H1 (cell line): ENCODE measurements at places on chromosomes 6 and 20. TPM values are rescaled to one million over a fixed set of nuclear protein-coding genes. Genes with fewer than 3 reads are reported as not detected.

The MCHR2 gene
- total RNA-seq = not detected in 2 replicates

The PGM3 gene
- total RNA-seq = 55.2 and 60.5 TPM in 2 replicates

The GNRH2 gene
- total RNA-seq = 0.61 and 0.82 TPM in 2 replicates

The MAP3K5 gene
- 2.4 and 2.6 TPM in 2 replicates for total RNA-seq

The THEMIS gene
- total RNA-seq = not detected in 2 replicates

The CASS4 gene
- total RNA-seq = not detected in 2 replicates

The CLVS2 gene
- total RNA-seq = 0.67 and 0.73 TPM in 2 replicates

The ZC2HC1B gene
- total RNA-seq = not detected in 2 replicates

The SOX4 gene
- 162 and 169 TPM in 2 replicates for total RNA-seq

The ZNF133 gene
- 12.1 and 14.3 TPM in 2 replicates for total RNA-seq

The CALHM6 gene
- 0.93 and 1.1 TPM in 2 replicates for total RNA-seq

The FAM83C gene
- not detected in 2 replicates for total RNA-seq

The IL17F gene
- total RNA-seq = not detected in 2 replicates

The XKR7 gene
- 1.8 and 2.4 TPM in 2 replicates for total RNA-seq

The ATP6V1G2 gene
- 2.9 and 3.0 TPM in 2 replicates for total RNA-seq

The CST4 gene
- not detected in 2 replicates for total RNA-seq

The MCUR1 gene
- 35.9 and 37.3 TPM in 2 replicates for total RNA-seq

The WFDC5 gene
- not detected in 2 replicates for total RNA-seq

The SLCO4A1 gene
- total RNA-seq = 18.2 and 18.5 TPM in 2 replicates

The SNRNP48 gene
- total RNA-seq = 20.5 and 21.0 TPM in 2 replicates

- DNase-seq = no peak
These were observed 451.0 kb upstream of the MARCKS start for GRCh38 chr6:113406048-113406695.

GRCh38 chr6:27065183-27065582 lies 182.3 kb upstream of the PRSS16 start:
- DNase-seq = no peak

- no peak for DNase-seq
These were observed 158.6 kb upstream of the MLN start for GRCh38 chr6:33962246-33963027.

DNA sequence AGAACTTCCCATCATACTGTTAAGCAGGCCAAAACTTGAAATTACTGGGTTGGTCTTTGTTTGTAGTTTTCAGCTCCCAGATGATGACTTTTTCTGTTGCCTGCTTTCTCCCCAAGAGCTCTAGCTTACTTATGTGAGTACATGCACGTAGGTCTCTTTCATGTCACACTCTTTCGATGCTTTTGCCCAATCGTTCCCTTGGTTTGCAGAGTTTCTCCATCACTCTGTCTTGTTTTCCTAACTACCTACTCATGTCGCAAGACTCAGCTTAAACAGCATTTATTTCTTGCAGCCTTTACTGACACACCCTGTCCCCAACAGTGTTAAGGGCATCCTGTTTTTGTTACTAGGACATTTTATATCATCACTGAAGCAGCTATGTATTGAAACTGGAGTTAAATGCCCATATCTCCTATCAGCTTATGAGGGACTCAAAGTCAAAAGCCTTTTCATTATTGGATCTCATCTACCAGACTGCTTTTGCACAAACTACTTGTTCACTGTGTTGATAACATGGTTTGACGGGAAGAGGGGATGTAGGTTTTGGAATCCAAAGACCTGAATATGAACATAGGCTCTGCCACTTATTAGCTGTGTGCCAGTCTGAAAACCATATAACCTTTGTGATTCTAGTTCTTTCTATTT lies 2.9 kb downstream of the ARG1 start:
- DNase-seq = no peak

DNA sequence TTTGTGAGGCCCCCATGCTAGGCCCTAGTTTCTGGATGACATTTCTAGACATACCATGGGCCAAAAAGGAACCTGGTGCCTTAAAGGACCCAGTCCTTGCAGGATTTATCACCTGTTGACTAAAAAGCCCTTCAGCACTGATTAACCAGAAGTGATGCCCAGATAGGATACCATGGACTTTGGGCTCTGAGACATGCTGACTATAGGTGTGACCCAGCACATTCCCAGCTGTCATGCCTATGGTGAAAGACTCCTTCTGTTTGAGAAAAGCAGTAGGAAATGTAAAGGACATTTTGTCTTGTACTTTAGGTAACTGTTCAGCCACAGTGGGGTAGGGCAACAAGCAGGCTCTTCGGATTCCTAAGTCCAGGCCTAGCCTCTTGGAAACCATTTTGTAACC lies 724.2 kb downstream of the CD109 start:
- no peak for DNase-seq

- no peak for DNase-seq
These were observed 167.5 kb downstream of the ZFAND3 start for GRCh38 chr6:37987018-37987417.

- DNase-seq = no peak
These were observed 662.6 kb downstream of the BCKDHB start for GRCh38 chr6:80769106-80769505.

- no peak for DNase-seq
These were observed 251.5 kb upstream of the TCF21 start for GRCh38 chr6:133637436-133637835.

DNA sequence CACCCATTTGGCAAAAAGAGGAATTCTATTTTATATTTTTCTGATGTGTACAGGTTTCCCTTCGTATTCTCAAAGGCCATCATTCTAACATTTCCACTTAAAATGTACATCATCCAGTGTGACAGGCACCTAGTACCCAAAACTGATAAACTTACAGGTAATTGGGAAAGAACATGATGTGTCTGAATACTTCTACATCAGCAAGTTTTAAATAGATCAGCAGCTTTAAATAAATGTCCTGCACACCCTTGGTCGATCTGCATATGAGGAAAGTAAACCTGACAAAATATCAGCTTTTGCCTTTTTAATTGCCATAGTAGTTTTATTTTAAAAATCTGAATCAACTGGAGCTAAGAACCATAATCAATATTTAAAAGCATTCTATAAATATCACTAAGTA lies 26.5 kb downstream of the TOMM6 start:
- no peak for DNase-seq

GRCh38 chr6:166079841-166080240 lies 87.8 kb downstream of the TBXT start:
- DNase-seq = no peak

GRCh38 chr6:25478973-25479372 lies 173.0 kb upstream of the SCGN start:
- no peak for DNase-seq

GRCh38 chr20:54251096-54251495 lies 43.2 kb downstream of the PFDN4 start:
- no peak for DNase-seq

- DNase-seq = no peak
These were observed 86.4 kb downstream of the LY86 start for GRCh38 chr6:6674872-6675271.

DNA sequence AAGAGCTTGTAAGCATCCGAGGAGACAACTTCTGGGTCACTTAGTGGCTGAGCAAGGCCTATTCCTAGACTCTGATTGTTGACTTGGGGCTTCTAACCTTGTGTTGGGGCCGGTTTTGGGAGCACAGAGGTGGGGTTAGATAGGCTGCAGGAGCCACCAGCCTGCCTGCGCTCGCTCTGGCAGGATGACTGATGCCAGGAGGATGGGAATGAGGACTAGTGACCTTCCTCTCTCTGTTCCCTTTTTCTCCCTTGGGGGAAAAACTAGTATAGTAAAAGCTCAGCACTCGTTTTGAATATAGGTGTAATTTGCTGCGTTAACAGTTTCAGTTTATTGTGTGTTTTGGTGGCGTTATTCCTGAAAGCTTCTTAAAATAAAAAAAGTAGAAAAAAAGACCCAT lies 141.5 kb downstream of the ARID1B start:
- DNase-seq = no peak

- DNase-seq = no peak
These were observed 6.3 kb upstream of the PARD6B start for GRCh38 chr20:50724851-50725723.

DNA sequence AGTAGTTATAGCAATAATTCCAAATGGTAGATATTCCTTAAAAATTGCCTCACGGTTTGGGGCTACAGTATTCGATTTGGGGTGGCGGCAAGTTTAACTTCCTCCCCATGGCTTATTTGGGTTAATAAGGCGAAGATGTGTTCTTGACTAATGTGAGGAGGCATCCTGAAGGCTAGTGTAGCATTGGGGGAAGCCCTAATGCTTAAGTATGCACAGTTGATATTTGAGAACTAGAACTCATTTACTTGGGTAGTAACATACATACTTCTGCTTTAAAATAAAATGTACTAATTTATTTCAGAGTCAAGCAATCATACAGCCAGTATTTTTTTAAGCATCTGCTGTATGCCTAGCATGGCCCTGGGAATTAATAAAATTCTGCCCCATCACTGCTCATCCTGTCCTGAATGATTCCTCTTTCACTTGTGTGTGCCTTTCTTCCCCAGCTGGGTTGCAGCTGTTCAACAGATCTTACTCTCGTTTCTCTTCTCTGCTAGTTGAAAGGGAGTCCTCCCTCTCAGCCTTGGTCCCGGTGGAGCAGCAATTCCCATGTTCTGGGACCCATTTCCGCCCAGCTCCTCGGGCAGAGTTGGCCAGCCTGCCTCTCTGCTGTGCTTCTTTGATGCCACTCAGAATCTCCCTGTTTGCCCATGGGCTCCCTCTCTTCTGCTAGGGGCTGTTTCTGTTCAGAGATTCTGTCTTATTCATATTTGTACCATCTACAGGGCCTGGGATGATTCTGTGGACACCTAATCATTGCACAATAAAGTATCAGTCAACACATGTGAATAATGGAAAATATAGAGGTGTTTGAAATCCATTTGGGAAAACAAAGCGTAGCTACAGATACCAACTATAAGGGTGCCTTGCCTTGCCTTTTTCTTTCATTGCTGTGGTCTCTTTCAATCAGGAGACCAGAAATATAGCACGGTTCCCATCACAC lies 104.8 kb downstream of the ARID1B start:
- no peak for DNase-seq

DNA sequence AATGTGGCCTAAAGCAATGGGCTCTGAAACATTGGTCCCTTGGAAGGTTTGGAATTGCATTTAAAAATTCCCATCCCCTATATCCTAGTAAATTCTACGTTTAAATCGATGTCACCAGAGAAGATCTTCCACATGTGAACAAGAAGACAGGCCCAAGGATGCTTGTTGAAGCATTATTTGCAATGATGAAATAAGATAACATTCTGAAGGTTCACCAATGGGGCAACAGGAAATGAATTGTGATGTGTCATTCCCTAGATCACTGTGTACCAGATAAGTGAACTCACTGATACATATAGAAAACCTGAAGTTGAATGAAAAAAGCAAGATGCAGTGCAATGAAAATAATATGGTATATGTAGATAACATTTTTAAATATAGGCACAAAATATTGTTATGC lies 464.3 kb upstream of the BTBD3 start:
- no peak for DNase-seq

- DNase-seq = no peak
These were observed 3.3 kb upstream of the TAAR5 start for GRCh38 chr6:132592855-132593254.

- no peak for DNase-seq
These were observed 39.5 kb downstream of the ELOVL5 start for GRCh38 chr6:53309059-53309900.

DNA sequence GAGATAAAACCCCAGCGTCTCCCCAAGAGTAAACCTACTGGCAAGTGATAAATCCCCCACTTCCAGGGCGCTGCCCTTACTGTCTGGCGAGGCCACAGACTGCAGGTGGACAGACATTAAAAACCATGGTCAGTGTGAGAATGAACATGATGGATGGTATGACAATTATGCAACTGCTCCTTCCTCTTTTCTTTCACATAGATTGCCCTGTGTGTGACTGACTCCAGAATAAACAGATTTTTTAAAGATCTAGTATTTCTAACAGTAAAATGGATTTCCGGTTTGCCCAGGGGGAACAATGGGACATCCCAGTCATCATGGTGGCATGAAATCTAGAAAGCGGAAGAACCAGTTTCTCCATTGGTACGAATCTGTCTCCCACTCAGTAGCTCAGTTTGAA lies 153.7 kb downstream of the FOXC1 start:
- DNase-seq = no peak

DNA sequence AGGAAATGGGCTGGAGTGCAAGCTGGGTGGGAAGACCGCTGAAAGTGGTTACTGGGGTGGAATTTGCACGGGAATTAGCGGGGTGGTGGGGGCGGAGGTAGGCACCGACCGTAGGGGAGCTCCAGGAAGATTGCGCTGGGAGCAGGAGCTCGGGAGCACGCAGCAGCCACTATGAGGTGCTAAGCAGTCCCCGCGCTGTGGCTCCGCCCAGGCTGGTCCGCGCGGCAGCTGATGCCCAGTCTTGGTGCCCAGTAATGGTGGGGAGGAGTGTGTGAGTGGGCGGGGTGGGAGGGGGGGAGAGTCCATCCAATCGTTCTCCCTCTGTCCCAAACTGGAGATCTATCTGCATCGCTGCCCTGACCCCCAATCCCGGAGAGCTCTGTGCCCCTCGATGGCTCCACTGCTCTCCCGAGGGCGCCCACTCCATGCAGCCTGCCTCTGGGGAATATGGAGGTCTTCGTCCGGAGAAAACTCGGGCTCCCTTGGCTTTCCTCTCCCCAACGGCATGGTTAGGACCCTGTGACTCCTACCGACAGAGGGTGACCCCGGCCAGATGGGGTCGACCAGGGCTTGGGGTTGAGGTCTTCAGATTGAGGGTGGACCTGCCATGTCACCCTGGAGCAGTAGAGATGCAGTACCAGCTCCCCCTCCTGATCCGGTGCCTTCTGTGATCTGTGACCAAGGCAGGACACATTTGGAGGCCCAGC lies 5.3 kb downstream of the TP53TG5 start:
- DNase-seq = no peak

DNA sequence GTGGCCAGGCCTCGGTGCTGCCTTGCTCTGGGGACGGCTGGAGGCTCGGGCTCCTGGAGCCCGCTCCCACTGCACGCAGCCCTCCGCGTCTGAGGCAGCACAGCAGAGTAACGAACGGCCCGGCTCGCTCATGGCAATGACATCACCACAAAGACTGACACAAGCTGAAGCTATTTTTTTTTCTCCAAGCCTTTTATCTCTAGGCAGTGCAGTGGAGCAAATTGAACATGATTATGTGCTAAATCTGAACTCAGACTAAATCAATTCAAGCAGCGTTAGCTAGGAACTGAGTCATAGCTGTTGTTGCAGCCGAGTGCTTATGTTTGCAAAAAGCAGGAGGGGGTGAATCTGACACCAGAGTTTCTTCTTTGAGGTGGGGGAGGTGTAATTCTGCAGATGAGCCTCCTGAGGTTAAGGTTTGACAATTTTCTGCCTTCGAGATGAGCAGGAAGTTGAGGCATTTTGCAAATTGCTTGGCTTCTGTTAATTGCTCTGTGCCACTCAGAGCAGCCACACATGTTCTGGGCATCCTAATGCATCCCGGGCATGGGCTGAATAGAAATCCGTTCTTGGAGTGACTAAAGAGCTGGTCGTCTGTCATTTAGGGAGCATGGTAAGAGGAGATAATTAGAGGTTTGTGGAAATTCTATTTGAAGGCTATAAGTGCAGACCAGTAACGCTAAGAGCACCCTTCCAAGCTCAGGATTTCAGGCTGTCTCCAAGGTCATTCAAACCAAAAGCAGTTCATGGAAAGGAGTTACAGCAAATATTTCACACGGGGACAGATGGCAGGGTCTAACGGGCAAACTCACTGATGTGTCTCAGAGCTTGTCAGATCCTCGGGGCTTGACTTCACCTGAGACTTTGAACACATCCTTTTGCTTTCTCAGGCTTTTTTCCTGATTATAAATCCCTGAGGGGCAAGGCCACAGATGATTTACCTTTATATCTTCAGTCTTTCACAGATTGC lies 155.1 kb upstream of the ENPP5 start:
- peak; percentile 47 for DNase-seq

GRCh38 chr6:89364586-89364985 lies 12.1 kb upstream of the UBE2J1 start:
- DNase-seq = no peak

GRCh38 chr6:130368576-130368975 lies 2.8 kb downstream of the TMEM200A start:
- DNase-seq = no peak
